H1 (cell line): ENCODE measurements at places on chromosomes 5 and 9.

GRCh38 chr5:73174100-73174815 is 1.3 kb downstream of the TMEM174 start:
- H3K36me3 ChIP-seq = no peaks in the 10 kb centered on the region
- no peak overlapping the region for H3K27ac ChIP-seq
- no peaks in the 10 kb centered on the region for H3K27me3 ChIP-seq
- no peak overlapping the region for H3K4me3 ChIP-seq

GRCh38 chr9:133892193-133892920 is 99.8 kb downstream of the VAV2 start:
- H3K27ac ChIP-seq = no peak overlapping the region
- no peaks in the 10 kb centered on the region for H3K4me1 ChIP-seq
- H3K36me3 ChIP-seq = no peaks in the 10 kb centered on the region
- no peak for DNase-seq

- peaks cover 3% of the 10 kb centered on the region; the same call in 1 of the 2 replicates for H3K4me1 ChIP-seq
- no peak overlapping the region for H3K4me3 ChIP-seq
- H3K27me3 ChIP-seq = no peaks in the 10 kb centered on the region
- no peak overlapping the region for H3K27ac ChIP-seq
- no peak for DNase-seq
Measured at GRCh38 chr5:15807871-15808270, 307.9 kb downstream of the FBXL7 start.

GRCh38 chr9:3508078-3508431 is 17.7 kb downstream of the RFX3 start:
- no peak overlapping the region for H3K27ac ChIP-seq
- no peak for DNase-seq

DNA sequence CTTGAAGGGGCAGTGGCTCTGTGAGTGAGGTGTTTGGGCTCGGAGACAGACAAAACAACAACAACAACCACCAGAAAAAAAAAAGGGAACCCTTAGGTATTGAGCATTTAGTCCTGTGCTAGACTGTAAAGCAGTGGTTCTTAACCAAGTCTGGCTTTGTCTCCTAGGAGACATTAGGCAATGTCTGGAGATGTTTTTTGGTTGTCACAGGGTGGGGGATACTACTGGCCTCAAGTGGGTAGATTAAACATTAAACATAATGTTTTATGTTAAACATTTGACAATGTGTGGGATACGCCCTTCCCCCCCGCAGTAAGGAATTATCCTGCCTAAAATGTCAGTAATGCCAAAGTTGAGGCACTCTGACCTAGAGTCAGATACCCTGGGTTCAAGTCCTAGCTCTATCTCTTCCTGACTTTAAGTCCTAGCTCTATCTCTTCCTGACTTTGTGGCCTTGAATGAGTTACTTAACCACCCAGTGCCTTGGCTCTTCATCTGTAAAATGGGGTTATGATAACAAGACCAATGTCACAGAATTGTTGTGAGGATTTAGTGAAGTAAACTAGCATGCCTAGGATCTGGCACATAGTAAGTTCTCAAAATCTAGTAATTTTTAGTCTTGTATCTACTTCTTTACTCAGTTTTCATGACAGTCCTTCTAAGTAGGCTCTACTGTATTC is 1.8 kb downstream of the TRIM32 start:
- H3K27me3 ChIP-seq = no peaks in the 10 kb centered on the region; the same call in 1 of the 2 replicates
- no peak for DNase-seq
- peaks cover 2% of the 10 kb centered on the region for H3K4me1 ChIP-seq
- H3K36me3 ChIP-seq = no peaks in the 10 kb centered on the region; the same call in 1 of the 2 replicates

GRCh38 chr9:114664181-114664580 is 6.6 kb upstream of the TEX53 start:
- no peaks in the 10 kb centered on the region for H3K27me3 ChIP-seq
- H3K4me3 ChIP-seq = no peak overlapping the region
- peaks cover 7% of the 10 kb centered on the region; the same call in 1 of the 2 replicates for H3K4me1 ChIP-seq
- no peak overlapping the region for H3K27ac ChIP-seq
- no peak for DNase-seq

DNA sequence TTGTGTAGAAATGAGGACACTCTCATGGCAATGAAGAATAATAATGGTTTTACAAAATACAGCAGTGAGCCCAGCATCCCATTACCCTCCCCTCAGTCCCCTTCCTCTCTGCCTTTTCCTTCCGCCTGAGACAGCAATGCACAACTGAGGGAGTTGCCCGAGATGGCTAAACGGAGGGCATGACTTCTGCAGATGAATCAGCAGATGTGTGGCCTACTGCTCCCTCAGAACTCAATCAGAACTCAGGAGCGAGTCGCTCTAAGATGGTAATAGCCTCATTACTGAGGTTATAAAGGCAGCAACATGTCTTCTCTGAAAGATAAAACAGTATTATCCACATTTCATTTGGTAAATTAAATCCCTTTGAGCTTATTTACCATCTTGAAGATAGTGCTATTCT is 326.6 kb downstream of the ENC1 start:
- no peaks in the 10 kb centered on the region for H3K27me3 ChIP-seq
- H3K27ac ChIP-seq = no peak overlapping the region
- H3K4me1 ChIP-seq = no peaks in the 10 kb centered on the region
- H3K4me3 ChIP-seq = no peak overlapping the region
- DNase-seq = no peak

DNA sequence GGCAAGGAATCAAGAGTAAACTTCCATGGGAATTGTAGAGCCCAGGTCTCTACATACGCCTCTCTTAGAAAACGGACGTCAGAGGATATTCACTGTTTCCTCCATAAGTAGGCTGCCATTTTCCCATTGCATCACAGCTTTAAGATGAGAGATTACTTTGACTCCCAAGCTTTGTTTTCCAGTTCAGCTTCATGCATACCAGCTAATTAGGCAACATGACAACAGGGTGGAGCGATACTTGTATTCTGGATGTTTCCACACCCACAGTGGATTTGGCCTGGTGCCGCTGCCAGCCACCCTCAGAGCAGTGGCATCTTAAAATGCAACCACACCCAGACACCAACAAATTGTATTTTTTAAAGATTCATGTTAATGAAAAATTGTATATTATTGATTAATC is 20.9 kb upstream of the SPINK5 start:
- H3K27ac ChIP-seq = no peak overlapping the region
- H3K27me3 ChIP-seq = no peaks in the 10 kb centered on the region
- no peaks in the 10 kb centered on the region for H3K36me3 ChIP-seq

GRCh38 chr5:66739951-66740350 is 143.8 kb downstream of the MAST4 start:
- no peak for DNase-seq
- no peaks in the 10 kb centered on the region for H3K27me3 ChIP-seq
- no peaks in the 10 kb centered on the region for H3K36me3 ChIP-seq
- H3K4me3 ChIP-seq = no peak overlapping the region

GRCh38 chr9:115883467-115884329 is 269.9 kb upstream of the PAPPA start:
- H3K4me3 ChIP-seq = no peak overlapping the region
- no peak overlapping the region for H3K27ac ChIP-seq
- no peaks in the 10 kb centered on the region for H3K36me3 ChIP-seq
- no peak for DNase-seq

GRCh38 chr9:107308461-107308860 is 25.4 kb downstream of the RAD23B start:
- no peaks in the 10 kb centered on the region for H3K27me3 ChIP-seq
- H3K27ac ChIP-seq = no peak overlapping the region
- H3K4me3 ChIP-seq = no peak overlapping the region

- peaks cover 32% of the 10 kb centered on the region for H3K36me3 ChIP-seq
- no peak overlapping the region for H3K27ac ChIP-seq
- DNase-seq = no peak
- H3K4me3 ChIP-seq = no peak overlapping the region
Measured at GRCh38 chr5:6749026-6749716, 35.9 kb downstream of the TENT4A start.

DNA sequence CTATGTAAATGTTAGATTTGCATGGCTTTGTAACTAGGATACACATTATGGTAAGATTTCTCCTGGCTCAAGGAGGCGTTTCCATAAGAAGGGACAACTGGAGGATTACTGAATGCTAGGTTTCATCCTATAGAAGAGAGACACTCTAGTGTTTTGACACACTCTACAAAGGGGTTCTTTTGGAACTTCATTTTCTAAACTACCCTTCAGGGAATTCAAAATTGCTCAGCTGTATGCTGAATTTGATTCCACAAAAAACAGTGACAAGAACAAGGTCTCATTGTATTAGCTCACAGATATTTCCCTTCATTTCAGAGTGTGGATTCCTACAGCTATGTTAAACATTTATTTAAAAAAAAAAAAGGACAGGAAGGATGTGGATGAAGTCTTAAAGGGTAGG is 151.7 kb downstream of the PPP2R2B start:
- no peaks in the 10 kb centered on the region for H3K4me1 ChIP-seq
- no peak overlapping the region for H3K27ac ChIP-seq
- no peak overlapping the region for H3K4me3 ChIP-seq
- H3K36me3 ChIP-seq = no peaks in the 10 kb centered on the region; the same call in 1 of the 2 replicates

- H3K27me3 ChIP-seq = no peaks in the 10 kb centered on the region
- H3K4me3 ChIP-seq = no peak overlapping the region
- no peak for DNase-seq
- H3K4me1 ChIP-seq = no peaks in the 10 kb centered on the region
- H3K36me3 ChIP-seq = no peaks in the 10 kb centered on the region
Measured at GRCh38 chr5:68555907-68556681, 340.5 kb downstream of the PIK3R1 start.

- no peak for DNase-seq
- H3K27ac ChIP-seq = no peak overlapping the region
- no peaks in the 10 kb centered on the region for H3K27me3 ChIP-seq
- H3K4me3 ChIP-seq = no peak overlapping the region
- no peaks in the 10 kb centered on the region for H3K36me3 ChIP-seq
Measured at GRCh38 chr9:120383611-120383998, 196.4 kb downstream of the CDK5RAP2 start.

- H3K27me3 ChIP-seq = no peaks in the 10 kb centered on the region
- no peak for DNase-seq
- no peak overlapping the region for H3K27ac ChIP-seq
- no peaks in the 10 kb centered on the region for H3K4me1 ChIP-seq
- no peaks in the 10 kb centered on the region; the same call in 1 of the 2 replicates for H3K36me3 ChIP-seq
- H3K4me3 ChIP-seq = no peak overlapping the region
Measured at GRCh38 chr5:9437741-9438240, 108.1 kb downstream of the SEMA5A start.

GRCh38 chr9:100474082-100474923 is 1.4 kb downstream of the TMEFF1 start:
- no peaks in the 10 kb centered on the region for H3K27me3 ChIP-seq
- H3K36me3 ChIP-seq = peaks cover 3% of the 10 kb centered on the region; the same call in 1 of the 2 replicates
- peaks cover 14% of the 10 kb centered on the region for H3K4me1 ChIP-seq
- peak; percentile 63 for DNase-seq
- H3K4me3 ChIP-seq = peak overlapping the region; percentile 98

- no peak overlapping the region for H3K27ac ChIP-seq
- no peak for DNase-seq
- no peaks in the 10 kb centered on the region for H3K36me3 ChIP-seq
Measured at GRCh38 chr5:801472-801871, 16.9 kb upstream of the ZDHHC11B start.

DNA sequence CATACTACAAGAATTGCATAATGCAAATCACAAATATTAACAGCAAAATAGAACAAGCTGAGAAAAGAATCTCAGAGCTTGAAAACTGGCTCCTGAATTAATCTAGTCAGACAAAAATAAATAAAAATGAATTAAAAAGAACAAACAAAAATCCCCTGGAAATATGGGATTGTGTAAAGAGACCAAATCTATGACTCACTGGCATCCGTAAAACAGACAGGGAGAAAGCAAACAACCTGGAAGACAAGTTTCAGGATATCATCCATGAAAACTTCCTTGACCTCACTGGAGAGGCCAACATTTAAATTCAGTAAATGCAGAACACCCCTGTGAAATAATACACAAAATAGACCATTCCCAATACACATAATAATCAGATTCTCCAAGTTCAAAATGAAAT is 229.3 kb upstream of the CTNND2 start:
- H3K4me1 ChIP-seq = no peaks in the 10 kb centered on the region
- H3K27ac ChIP-seq = no peak overlapping the region
- no peak overlapping the region for H3K4me3 ChIP-seq
- H3K27me3 ChIP-seq = no peaks in the 10 kb centered on the region
- DNase-seq = no peak

- H3K4me1 ChIP-seq = peaks cover 3% of the 10 kb centered on the region
- no peaks in the 10 kb centered on the region for H3K27me3 ChIP-seq
- H3K36me3 ChIP-seq = no peaks in the 10 kb centered on the region; the same call in 1 of the 2 replicates
Measured at GRCh38 chr5:68961762-68962161, 132.1 kb upstream of the SLC30A5 start.

GRCh38 chr9:137224830-137225694 is at the start of gene CYSRT1:
Gene CYSRT1, plus strand, starts transcription at chr9:137225174. Its CDS starts 448 bp downstream, at chr9:137225622.
- H3K4me3 ChIP-seq = peak within 1 kb of the TSS; percentile 73
- DNase-seq = no peak
- no peak within 1 kb of the TSS for H3K27ac ChIP-seq
- no peaks in the 10 kb centered on the region; the same call in 1 of the 2 replicates for H3K27me3 ChIP-seq
- no peaks in the 10 kb centered on the region for H3K36me3 ChIP-seq

DNA sequence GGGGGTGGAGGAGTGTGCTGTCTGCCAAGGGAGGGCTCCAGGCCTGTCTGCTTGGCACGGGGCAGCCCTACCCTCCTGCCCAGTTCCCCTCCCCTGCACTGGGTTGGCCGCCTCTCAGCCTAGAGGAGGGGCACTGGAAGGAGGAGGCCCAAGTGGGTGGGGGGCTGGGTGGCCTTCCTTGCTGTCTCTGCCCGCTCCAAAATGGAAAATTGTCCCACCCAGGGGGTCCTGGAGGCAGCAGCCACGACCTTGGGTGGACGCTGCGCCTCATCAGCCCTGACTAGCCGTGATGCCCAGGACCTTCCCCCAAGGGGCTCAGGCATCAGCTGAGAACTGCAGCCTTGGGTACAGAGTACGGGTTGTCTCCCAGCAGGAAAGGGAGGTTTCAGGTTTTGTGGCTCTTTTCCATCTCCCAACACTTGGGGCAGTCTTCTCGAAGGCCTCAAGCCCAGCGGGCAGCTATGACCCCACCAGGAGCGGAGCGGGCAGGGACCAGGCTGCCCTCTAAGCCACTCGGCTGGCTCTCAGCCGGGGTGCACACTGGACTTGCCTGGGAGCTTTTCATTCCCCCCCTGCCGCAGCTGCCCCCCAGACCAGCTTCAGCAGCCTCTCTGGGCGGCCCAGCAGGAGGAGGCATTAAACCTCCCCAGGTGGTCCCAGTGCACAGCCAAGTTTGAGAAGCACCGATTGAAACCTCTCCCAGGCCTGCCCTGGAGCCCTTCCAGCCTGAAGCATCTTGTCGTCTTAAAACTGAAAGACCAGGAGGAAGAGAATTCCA is 20.6 kb downstream of the NTNG2 start:
- peaks cover 10% of the 10 kb centered on the region for H3K27me3 ChIP-seq
- H3K36me3 ChIP-seq = no peaks in the 10 kb centered on the region
- no peak for DNase-seq
- peaks cover 41% of the 10 kb centered on the region for H3K4me1 ChIP-seq
- no peak overlapping the region for H3K27ac ChIP-seq

DNA sequence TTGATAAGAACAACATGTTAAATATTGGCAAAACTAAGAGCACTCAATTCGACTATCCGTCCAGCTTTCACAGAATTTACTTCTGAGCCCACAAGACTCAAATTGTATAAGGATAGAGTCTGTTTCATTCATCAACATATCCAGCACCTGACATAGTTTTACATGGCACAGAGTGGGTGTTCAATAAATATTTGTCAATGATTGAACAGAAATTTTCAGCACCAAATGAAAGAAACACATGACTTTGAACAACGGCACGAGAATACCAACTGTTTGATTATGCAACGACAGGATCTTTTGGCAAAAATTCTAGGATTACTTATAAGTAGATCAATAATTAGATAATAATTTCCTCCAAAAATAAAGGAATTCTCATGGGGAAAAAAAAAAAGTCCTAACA is 41.8 kb downstream of the SKP2 start:
- peaks cover 9% of the 10 kb centered on the region for H3K36me3 ChIP-seq
- no peak overlapping the region for H3K27ac ChIP-seq
- no peak overlapping the region for H3K4me3 ChIP-seq
